Amygdala (tissue), 56 donors: ENCODE measurements at places on chromosomes 6 and 20.

- DNase-seq: no peak
Measured at GRCh38 chr6:28583463-28583862, 57.8 kb downstream of the GPX5 start.

- DNase-seq: no peak
Measured at GRCh38 chr6:136073216-136073615, 176.9 kb downstream of the MTFR2 start.

- no peak for DNase-seq
Measured at GRCh38 chr20:46770330-46771194, 61.1 kb downstream of the SLC2A10 start.

DNA sequence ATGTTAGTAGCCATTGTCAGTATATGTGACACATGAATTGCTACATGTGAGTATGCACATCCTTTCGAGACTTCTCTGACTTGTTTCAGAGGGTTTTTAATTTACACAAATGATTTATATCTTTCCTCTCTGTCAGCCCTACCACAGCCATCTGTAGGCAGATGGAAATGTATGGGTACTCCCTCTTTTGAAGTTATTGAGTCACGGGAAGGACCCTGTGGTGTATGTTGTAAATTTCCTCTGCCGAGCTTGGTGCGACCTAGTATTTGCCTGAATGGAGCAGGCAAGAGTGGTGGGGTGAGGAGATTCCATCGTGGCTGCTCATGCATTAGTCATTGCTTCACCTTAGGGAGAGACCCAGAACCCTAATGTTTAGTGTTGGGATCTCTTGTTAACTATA is 171.9 kb downstream of the JARID2 start:
- DNase-seq: no peak

- no peak for DNase-seq
Measured at GRCh38 chr6:102841060-102841459, 1447.6 kb downstream of the GRIK2 start.

- DNase-seq: no peak
Measured at GRCh38 chr6:30707281-30707850, 9.7 kb downstream of the MDC1 start.

DNA sequence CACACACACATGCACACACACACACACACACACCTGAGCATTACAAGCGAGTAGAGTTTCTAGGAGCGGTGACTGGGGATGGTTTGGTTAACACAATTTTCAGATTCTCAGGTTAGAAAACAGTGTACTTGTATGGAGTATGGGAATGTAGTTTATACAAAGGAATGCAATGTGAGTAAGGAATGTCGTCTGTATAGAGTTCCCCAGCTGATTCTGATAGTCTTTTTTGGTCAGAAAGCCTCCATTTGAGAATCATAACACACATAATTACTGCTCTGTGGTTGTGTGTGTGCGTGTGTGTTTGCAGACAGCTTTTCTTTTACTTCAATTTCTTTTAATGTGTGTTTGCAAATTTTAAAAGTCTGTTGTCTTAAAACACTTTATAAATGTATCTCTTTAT is 93.2 kb downstream of the MYO6 start:
- DNase-seq: no peak

GRCh38 chr6:162373192-162373591 is 354.4 kb downstream of the PRKN start:
- DNase-seq: no peak

DNA sequence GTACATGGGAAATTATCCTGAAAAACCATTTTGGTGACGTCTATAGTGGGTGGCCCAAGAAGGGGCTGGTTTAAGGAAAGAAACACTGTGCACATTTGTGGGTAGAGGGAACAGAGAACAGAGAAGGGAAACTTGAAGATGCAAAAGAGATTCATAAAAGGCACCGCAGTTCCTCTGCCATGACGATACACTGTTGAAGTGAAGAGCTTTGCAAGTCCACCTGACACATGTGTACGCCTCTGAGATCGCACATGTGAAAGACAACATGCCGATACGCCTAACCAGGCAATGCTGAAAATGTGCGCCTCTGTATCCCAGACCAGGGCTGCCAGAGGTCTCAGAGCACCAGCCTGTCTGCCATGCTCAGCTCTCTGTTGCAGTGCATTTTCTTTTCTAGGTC is 180.9 kb downstream of the KIF16B start:
- DNase-seq: no peak

DNA sequence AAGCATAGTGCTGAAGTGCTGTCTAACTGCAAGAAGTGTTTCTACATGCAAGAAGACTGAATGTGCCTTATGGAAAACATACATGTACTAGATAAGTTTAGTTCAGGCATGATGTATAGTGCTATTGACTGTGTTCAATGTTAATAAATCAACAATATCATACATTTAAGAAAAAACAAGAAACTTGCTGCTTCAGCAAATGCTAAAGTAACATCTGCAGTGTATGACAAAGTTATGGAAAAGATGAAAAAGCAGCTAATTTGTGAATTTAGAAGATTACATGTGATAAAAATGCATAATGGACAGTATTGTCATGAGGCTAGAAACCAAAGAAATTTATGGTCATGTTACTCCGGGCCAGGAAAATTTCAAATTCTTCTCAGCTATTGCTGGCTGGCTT is 174.9 kb upstream of the SPTLC3 start:
- DNase-seq: no peak

- DNase-seq: no peak
Measured at GRCh38 chr6:46352541-46353268, 138.5 kb downstream of the RCAN2 start.

DNA sequence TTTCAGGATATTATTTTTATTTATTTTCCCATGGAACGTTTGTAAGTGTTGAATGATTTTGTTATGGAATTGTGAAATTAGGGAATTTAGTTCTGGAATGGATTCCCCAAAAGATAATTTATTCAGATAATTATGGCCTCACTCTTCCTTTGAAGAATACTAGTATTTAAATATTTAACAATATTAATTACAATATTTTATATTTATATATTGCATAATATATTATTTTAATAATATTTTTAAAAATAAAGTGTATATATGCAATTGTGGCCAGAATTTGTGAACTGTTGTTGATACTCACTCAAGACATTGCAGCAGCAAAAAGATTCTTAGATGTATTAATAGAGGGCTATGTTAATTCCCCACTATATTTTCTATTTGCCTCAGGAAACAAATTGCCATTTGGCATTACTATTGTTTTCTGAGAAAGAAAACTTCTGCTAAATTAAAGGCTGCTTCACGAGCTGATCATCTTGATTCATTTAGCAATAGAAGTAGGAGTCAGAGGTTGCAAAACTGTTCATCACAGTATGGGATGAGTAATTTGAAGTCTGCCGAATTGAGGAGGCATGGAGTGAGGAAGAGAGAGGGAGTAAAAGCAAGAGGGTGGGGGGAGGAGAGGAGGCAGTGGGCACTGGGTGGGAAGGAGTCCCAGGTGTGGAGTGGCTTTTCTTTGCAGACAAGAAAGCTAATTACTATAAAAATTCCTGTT is 729.2 kb downstream of the DHX35 start:
- DNase-seq: no peak

- DNase-seq: no peak
Measured at GRCh38 chr20:47749339-47749738, 35.9 kb downstream of the SULF2 start.

DNA sequence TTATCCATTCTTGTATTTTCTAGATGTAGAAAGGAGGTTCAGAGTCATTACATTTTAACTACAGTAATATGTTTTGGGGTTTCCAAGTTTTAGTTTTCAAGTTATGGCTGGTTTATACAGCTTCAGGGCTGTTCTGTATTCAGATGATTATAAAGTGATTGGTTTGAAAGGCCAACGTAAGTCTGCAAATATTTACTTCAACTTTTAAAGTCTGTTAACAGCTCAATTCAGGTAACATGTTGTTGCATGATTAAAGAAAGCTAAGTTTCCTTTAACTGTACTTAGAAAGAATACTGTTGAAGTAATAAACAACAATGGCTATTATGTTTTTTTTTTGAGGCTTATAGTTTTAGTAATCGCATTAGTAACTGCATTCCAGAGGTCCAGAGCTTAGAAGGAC is 22.8 kb upstream of the GCLC start:
- no peak for DNase-seq
